ENCODE measurements at places on chromosomes 16 and 17. TPM values are rescaled to one million over a fixed set of nuclear protein-coding genes. Genes with fewer than 3 reads are reported as not detected.

DNA sequence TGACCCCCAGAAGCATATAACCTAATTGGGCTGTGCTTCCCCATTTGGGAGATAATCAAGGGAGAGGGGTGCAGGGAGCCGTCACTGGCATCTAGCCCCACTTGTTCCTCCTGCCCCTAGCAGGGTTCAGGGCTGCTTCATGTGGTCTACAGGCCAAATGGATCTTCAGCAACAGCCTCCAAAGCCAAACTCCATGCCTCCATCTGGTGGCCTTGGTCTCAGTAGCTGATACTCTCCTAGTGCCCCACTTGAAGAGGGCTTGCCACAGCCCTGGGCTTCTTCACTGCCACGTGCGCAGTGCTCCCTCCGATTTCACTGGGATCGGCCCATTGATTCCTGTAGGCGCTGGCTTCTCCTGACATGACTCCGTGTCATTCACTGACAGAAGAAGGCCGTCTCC is 24.6 kb downstream of the LYRM9 start:
- no peak for DNase-seq

Gene WNT9B
- not detected for polyA plus RNA-seq

DNA sequence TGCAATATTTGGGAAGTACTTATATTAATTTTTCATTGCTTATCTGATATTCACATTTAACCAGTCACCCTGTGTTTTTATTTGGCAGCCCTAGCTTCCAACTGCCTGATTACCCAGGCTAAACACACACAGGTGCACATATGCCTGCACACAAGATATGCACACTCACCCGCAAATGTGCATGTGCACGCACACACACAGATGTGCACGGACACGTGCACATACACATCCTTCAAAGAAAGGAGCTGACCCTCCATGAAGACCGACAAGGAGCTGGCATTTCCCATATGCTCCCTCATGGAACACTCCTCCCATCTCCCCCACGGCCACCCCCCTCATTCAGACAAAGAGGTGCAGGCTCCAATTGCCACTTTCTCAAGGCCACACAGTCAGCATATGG is 242.2 kb downstream of the ENGASE start:
- DNase-seq, result no peak

DNA sequence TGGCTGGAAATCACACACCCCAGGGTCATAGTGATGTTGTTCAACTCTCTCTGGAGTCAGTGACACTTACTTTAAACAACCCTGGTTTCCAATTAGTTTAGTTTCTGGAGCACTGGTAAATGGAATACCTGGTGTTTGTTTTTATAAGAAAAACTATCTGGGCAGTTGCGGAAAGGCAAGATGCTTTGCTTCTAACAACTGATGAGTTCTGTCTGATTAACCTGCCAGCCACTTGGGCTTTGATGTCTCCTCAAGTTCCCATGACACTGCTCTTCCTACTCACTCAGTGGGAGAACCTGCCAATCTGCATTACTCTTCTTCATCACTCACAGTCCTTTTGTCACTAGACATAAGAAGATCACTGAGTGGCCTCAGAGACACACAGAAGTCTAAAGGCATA is 78.7 kb upstream of the MTMR4 start:
- DNase-seq, result no peak

Gene MAP2K6
- polyA plus RNA-seq, result 8.8 TPM

GRCh38 chr16:733382-734207 is 6.7 kb downstream of the HAGHL start:
- no peak for DNase-seq

- no peak for DNase-seq
Observed at GRCh38 chr17:28997806-28998205, 8.0 kb downstream of the SEZ6 start.

- no peak for DNase-seq
Observed at GRCh38 chr17:58626905-58627304, 64.9 kb downstream of the TEX14 start.

DNA sequence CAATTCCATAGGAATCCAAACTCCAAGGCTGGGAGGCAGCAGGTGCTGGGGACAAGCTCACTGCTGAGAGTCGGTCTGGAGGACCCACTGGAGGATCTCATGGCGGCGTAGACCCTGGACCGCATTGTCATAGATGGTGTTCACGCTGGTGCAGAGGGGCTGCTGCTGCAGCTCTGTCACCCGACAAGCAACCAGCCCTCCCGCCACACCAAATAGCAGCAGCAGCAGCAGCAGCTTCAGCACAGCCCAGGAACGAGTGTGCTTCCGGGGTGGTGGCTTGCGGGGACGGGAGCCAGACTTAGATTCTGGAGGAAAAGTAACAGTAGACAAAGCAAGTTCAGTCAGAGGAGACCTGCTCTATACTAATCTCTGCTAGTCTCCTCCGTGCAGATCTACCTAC is 9.9 kb downstream of the EME1 start:
- no peak for DNase-seq

DNA sequence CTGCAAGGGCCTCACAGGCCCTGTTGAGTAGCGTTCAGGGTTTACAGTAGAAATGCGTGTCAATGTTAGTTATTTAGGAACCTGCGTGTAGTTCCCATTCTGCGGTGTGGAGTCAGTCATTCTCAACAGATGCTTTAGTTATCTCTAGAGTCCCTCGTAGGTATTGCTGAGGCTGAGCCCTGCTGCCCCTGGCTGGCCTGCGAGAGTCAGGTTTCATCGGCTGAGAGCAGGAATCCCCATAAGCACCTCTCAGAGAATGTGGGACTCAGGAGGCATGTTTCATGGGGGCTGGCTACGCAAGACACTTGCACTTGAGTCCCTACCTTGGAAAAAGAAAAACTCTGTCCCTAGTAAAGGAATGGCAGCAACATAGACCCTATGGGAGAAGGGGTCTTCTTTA is 347.5 kb upstream of the ASIC2 start:
- no peak for DNase-seq

Gene TMEM100
- polyA plus RNA-seq, result 0.67 TPM

DNA sequence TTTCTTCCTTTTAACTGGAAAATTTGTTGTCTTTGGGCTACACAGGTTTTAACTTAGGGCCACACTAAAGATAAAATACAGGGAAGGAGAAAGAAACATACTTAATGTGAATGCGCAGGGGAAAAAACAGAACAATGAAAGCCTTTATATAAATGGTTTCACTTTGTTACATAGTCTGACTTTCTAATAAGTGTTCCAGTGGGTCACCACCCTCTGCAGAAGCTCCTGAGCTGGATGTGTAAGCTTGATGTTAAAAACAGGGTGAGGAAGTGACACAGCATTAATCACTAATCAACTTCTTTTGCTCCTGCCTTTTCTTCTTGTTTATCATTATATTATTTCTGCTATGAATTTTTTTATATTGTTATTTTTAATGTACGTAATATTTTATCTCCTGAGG is 445.6 kb upstream of the CA10 start:
- DNase-seq, result no peak

Gene IGFALS
- polyA plus RNA-seq, result not detected

DNA sequence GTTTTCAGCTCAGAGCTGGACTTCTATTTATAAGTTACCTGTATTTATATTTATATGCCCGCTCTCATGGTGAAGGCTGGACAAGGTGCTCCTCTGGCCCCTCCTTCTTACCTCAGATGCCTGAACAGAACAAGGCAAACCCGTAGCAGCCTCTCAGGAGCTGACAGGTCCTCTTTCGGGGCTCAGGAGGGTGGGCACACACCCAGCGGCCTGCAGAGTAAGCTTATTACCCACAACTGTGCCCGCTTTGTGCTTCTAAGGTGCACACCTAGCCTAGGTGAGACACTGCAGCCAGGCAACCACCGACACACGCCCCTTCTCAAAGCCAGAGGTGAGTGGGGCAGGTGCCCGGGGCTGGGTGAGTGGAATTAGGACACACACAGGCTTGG is 5.3 kb downstream of the NKIRAS2 start:
- DNase-seq, result no peak

Gene KRT40
- polyA plus RNA-seq, result not detected

DNA sequence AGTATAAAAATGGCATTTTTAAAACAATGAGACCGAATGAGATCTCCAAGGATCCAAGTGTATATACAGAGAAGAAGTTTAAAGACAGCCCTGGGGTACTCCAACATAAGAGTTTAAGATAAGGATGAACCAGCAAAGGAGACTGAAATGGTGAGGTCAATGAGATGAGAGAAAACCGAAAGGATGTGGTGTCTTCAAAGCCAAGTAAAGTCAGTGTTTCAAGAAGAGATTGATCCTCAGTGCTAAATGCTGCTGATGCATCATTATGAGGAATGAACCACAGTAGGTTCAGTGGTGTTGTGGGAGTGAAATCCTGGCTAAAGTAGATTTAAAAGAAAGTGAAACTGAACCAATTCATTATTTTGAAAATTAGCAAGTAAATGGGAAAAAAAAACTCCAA is 38.1 kb upstream of the NLK start:
- DNase-seq, result no peak

Gene SDK2
- polyA plus RNA-seq, result 0.01 TPM

DNA sequence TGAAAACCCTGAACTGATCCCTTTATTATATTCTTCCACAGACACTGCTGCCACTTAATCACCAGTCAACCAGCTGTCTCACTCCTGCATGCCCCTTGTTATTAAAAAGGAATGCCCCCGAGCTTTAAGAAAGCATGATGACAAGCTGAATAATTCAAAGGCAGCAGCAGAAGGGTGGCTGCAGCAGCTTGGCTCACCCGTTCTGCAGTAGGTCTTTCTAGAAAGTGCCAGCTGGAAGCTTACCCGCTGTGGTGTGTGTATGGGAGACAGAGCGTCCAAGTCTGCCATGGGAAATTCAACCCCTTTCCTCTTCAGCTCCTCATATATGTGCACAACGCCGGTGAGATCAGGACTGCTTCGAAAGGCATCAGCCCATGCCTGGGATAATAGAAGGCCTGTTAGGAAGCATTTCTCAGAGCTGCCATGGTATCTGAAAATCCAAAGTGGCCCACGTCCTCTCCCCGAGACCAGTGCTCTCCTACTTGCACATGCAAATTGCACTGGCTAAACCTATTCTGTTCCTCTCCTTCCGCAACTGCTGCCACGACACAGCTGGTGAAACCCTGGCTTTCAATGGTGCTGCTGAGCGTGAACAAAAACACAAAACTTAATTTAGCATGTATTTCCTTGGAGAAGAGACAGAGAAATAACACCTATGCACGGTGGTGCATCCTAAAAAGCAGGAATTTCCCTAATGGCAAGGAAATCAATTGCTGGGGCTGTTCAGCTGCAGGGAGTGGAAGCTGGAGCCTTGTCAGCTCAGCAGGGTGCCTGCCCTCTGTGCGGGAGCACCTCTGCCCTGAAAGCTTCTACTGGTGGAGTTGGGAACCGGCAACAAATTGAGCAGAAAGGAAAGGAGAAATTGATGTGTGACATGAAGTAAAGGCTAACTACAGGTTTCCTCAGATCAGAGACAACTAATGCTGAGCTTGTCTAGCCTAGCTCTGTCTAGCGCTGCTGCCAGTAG is 47.9 kb upstream of the SREBF1 start:
- no peak for DNase-seq

- no peak for DNase-seq
Observed at GRCh38 chr16:56848955-56849689, 15.9 kb upstream of the SLC12A3 start.

GRCh38 chr16:23290189-23291062 is 11.7 kb upstream of the SCNN1B start:
- DNase-seq, result no peak

- no peak for DNase-seq
Observed at GRCh38 chr16:9378876-9379275, 287.4 kb downstream of the HAPSTR1 start.

DNA sequence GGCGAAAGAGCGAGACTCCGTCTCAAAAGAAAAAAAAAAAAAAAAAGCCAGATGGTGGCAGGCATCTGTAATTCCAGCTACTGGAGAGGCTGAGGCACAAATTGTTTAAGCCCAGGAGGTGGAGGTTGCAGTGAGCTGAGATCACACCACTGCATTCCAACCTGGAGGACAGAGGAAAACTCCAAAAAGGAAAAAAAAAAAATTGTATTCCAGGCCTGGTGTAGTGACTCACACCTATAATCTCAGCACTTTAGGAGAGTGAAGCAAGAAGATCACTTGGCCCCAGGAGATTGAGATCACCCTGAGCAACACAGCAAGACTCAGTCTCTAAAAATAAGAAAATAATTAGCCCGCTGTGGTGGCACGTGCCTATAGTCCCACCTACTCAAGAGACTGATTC is 20.1 kb downstream of the HBQ1 start:
- no peak for DNase-seq

GRCh38 chr17:50347894-50348291 is 2.0 kb downstream of the XYLT2 start:
- DNase-seq, result no peak

DNA sequence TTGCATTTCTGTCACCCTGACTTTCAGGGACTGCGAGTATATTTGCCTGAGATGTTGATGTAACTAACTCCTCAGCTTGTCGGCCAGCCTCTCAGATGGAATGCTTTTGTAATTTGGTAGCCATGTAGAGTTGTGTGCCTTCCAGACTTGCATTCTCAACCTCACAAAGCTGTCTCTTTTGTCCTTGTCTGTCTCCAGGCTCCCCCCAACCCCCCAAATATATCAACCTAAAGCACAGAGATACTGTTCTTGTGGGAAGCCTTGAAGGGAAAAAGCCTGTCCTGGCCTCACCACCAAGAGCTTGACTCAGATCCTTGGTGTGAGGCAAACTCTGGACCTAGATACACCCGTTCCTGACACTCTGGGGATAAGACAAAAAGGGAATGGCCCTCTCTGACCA is 18.4 kb downstream of the SAP30BP start:
- no peak for DNase-seq

Gene ABCA3
- polyA plus RNA-seq, result 0.06 TPM

- DNase-seq, result no peak
Observed at GRCh38 chr17:71184716-71185115, 936.1 kb upstream of the SOX9 start.

DNA sequence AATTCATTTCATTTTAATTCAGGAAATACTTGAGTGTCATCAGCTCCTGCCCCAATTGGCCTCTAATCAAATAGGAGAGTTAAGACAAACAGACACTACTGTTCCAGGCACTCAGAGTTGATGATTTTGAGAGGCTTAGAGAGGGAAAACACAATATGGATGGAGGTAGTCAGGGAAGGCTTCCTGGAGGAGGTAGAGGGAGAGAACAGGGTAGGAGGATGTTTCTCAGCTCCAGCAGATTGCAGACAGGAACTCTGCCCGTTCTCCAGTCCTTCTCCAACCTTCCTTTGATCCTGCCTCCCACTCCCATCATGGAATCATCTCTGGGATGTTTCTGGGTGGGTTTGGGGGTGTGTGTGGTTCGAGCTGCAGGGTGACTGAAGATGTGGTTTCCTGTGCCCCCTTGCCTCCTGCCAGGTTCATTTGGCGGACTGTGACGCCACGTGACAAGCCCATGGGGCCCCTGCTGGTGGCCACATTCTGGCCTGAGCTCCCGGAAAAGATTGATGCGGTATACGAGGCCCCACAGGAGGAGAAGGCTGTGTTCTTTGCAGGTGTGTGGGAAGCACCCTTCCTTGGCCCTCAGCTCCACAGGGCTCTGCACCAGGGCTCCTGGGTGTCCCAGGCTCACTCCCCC is 12.2 kb upstream of the LPCAT2 start:
- DNase-seq, result no peak

DNA sequence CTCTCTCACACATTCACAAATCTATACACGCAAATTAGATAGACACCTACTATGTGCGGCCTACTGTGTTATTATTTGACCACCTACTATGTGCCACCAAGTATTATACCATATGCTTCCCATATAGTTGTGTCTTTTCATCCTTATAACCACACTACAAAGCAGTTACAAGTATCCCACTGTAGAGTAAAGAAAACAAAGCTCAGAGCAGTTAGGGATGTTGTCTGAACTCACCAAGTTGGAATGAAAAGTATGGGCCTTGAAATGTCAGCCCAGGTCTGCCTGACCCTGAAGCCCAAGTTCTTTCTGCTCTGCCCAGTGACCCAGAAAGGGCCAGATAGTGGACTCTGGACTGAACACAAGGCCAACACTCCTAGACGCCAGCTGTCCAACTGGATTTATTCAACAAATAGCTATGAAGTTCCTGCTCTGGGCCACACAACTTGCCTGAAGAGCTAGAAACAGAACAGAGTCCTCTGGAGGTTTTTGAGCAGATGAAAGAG is 8.5 kb downstream of the KRT37 start:
- DNase-seq, result no peak

Measured in AG04450 (cell line).